H1 (cell line): ENCODE measurements at places on chromosomes 4 and X. TPM values are rescaled to one million over a fixed set of nuclear protein-coding genes. Genes with fewer than 3 reads are reported as not detected.

- peak; percentile 51 for DNase-seq
These were observed 78.0 kb upstream of the DRD5 start for GRCh38 chr4:9703391-9703790.

The ATP8A1 gene
- total RNA-seq, result 12.2 and 14.9 TPM in 2 replicates

The ETFDH gene
- total RNA-seq, result 15.7 and 16.1 TPM in 2 replicates

DNA sequence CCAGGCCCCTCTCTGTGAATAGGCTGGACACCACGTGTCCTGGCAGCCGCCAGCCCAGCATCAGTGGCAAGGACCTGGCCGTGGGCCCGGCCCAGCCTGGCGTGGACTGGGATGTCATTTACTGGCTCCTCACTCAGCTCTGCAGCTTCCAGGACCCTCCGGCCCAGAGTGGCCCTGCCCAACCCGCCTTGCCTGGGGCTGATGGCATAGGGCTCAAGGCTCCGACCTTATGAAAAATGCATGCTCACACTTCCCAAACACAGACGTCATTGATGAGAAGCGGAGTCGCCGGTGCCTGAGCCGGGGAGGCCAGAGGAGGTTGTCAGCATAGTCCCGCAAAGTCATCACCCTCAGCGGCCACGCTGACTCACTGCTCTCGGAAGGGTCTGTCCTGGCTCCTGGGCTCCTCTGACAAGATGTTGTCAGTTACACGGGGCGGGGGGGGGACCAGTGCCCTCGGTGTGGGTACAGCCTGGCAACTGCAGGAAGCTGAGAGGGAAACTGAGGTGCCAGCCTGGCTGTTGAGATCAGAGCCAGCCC lies 14.3 kb downstream of the CFAP99 start:
- no peak for DNase-seq

DNA sequence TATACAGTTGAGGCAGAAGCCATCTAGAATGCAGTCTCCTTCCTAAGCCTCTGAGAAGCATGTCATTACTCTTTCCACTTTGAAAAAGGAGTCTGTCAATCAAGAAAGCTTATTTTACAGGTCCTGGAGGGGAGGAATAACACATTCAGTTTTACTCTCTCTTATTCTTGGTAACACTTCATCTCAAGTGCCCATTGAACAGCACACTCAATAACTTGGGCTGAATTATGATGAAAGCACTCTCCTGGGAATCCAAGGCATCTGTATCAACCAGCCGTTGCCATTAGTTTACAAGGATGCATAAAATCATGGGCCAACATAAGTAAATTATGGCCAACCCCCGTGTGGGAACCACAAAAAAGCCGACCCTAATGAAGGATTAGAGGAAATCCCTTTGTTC lies 282.4 kb downstream of the C4orf33 start:
- DNase-seq, result no peak

- no peak for DNase-seq
These were observed 1.6 kb downstream of the RPL9 start for GRCh38 chr4:39456946-39457763.

DNA sequence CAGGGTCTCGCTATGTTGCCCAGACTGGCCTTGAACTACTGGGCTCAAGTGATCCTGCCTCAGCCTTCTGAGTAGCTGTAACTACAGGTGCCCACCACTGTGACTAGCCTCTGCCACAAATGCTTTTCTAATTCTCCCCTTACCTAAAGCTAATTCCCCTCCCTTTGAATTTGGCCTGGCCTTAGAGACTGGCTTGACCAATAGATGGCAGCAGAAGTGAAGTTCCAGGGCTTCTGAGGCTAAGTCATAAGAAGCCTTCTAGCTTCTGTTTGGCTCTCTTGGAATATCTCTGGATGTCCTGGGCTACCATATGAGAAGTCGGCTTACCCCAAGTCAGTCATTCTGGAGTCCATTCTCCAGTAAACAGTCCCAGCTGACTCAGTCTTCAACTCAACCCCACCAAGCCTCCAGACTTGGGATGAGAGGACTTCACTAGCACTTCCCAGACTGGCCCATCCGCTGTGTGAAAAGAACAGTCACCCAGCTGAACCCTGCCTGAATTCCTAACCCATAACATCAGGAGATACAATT lies 61.0 kb downstream of the HPRT1 start:
- DNase-seq, result no peak

The FRMPD4 gene
- 0.27 and 0.37 TPM in 2 replicates for total RNA-seq

The INTU gene
- 12.8 and 15.1 TPM in 2 replicates for total RNA-seq

DNA sequence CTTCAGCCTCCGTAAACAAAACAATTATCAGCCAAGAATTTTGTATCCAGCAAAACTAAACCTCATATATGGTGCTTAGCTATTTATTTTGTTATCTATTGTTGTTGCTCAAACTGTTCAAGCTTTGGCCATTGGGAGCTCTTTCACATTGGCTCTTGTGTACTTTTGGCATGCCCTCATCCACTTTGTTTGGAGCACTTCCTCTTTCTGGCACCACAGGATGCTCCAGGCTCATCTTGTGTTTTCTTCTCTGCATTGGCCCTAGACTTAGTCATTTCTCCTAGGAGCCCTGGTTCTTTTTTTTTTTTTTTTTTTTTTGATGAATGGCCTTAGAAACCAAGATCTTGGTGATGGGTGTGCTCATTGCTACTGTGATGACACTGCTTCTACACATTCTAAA lies 74.5 kb downstream of the DIPK2B start:
- no peak for DNase-seq
